ENCODE measurements at places on chromosomes 5 and 9.
A peak's percentile ranks its signal among the peaks of the same experiment; 100 is the strongest.

DNA sequence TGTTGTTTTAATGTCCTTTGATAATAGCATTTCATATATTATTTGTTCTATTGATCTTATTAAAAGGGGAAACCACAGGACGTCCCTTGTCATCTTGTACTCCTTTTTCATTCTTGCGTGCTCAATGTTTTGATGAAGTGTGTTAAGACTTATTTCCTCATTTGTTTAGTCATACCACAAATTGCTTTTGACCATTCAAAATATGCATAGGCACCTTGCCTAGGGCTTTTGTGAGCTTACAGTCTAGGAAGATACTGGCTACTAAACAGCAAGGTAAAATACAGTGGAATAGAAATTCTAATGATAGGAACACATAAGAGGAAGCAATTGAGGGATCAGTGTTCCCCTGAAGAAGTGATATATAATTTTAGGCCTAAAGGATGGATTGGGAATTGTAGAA is 190.3 kb downstream of the WDR70 start:
- no peak for DNase-seq

DNA sequence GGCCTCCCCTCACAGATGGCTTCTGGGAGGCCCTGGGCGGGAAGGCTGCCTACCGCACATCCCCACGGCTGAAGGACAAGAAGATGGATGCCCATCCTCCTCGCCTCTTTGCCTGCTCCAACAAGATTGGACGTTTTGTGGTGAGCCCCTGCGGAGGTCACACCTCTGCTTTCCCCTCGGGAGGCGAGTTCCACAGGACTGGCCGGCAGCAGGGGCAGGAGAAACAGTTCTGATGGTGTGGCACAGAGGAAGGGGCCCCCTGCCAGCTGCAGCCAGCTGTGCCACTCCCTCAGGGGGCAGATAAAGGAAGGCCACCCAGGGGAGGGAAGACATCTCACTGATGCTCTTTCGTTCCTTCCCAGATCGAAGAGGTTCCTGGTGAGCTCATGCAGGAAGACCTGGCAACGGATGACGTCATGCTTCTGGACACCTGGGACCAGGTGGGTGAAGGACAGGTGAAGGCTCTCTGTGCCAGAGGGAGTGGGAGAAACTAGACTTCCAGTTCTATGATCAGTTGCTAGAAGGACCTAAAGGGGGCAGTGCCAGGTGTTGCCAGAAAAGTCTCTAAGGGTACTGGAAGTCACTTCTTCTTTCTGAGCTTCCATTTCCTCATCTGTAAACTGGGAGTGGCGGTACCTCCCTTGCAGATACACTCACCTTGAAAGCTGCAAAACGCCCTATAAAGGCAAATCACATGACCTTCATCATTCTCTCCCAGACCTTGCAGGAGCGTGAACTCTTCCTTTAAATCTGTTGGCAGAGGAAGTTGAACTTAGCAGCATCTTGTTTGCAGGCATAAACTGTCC is 41.0 kb downstream of the STOM start:
- no peak for DNase-seq

GRCh38 chr5:65121880-65122436 is 353.2 kb downstream of the CWC27 start:
- DNase-seq, result peak; percentile 10

GRCh38 chr5:61796773-61797172 is 464.7 kb downstream of the ZSWIM6 start:
- DNase-seq, result no peak

DNA sequence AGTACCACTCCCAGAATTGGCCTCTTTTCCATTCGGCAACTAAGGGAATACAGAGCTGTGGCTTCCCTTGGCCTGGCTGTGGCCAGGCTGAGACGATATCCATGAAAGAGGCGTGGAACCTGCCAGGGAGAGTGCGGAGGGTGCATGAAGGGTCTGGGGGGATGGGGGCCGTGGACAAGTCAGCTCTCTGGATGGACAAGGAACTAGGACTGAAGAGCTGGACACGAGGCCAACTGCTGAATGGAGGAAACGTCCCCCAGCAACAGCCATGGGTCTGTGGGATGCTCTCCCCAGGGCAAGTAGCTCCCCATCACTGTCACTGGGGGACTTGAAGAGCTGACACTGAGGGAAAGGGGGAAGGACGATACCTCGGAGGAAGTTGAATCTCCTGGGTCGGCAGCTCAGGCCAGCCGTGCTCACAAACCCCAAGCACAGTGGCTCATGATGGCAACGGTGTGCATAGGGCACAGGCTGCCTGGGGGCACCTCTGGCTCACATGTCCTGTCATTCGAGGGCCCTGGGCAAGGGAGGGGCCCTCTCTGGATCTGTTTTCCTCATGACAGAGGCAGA is 4.1 kb upstream of the OLFM1 start:
- no peak for DNase-seq

DNA sequence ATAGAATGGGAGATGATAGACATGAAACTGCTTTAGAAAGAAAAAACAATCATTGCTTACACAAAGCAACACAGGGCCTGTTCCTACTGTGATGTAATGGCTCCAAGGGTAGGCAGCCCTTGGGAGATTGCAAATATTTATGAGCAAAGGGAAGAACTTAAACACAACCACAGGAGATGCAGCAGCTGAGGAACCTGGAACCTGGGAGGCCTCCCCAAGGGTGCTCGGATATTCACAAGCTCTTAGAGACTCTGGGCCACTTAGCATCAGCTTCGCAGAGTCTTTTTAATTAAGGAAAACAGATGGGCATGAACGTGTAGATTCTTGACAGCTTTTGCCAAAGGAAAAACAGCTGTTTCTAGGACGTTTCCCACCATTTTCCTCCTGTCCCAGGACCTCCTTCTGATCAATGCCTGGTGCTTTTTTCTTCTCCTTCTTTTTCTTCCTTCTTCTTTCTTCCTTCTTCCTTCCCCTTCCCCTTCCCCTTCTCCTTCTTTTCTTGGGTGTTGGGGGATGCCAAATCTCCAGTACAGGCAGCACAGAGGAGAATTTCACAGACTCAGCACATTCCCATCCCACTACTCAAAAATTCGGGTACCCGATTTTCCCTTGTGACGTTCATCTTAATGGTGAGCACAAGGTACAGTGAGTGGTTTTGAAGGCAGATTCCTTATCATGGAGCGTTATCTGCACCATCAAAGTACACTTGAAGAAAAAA is 28.1 kb upstream of the TCF7 start:
- DNase-seq, result no peak

DNA sequence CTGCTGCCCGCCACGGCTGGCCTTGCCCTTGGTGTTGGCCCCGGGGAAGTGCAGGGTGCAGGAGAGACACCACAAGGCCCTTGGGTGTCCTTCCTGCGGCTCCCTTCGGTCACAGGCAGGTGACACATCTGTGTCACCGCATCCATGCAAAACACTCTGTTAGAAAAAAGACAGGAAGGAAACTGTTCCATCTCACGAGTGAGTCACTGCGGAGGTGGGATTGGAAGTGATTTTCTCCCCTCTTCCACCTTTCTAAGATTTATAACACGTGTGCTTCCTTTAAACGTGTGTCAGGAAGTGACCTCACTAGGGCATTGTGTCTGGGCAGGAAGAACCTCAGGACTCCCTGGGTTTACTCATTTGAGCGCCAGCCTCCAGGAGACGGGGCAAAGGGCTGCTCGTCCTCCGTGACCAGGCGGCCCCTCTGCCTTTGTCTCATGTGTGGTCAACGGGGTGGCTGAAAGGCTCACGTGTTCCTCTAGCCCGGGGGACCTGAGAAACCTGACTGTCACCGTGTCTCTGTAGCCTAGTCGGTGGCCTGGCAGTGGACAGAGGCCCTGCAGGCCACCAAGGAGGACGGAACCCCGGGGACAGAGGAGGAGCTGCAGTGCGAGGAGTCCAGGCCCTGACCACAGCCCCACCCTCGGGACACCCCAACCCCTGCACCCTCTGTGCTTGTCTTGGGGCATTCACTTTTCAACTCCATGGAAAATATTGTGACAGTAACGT is 4.9 kb upstream of the LCN1 start:
- no peak for DNase-seq

GRCh38 chr9:131623655-131624330 is 78.5 kb downstream of the PRRT1B start:
- no peak for DNase-seq

- DNase-seq, result no peak
Observed at GRCh38 chr9:16745359-16745758, 125.1 kb downstream of the BNC2 start.

- no peak for DNase-seq
Observed at GRCh38 chr9:72422214-72422613, 57.2 kb upstream of the ZFAND5 start.

- no peak for DNase-seq
Observed at GRCh38 chr9:73451003-73451402, 299.3 kb downstream of the ANXA1 start.

- no peak for DNase-seq
Observed at GRCh38 chr9:136551401-136552116, 5.7 kb upstream of the NOTCH1 start.

DNA sequence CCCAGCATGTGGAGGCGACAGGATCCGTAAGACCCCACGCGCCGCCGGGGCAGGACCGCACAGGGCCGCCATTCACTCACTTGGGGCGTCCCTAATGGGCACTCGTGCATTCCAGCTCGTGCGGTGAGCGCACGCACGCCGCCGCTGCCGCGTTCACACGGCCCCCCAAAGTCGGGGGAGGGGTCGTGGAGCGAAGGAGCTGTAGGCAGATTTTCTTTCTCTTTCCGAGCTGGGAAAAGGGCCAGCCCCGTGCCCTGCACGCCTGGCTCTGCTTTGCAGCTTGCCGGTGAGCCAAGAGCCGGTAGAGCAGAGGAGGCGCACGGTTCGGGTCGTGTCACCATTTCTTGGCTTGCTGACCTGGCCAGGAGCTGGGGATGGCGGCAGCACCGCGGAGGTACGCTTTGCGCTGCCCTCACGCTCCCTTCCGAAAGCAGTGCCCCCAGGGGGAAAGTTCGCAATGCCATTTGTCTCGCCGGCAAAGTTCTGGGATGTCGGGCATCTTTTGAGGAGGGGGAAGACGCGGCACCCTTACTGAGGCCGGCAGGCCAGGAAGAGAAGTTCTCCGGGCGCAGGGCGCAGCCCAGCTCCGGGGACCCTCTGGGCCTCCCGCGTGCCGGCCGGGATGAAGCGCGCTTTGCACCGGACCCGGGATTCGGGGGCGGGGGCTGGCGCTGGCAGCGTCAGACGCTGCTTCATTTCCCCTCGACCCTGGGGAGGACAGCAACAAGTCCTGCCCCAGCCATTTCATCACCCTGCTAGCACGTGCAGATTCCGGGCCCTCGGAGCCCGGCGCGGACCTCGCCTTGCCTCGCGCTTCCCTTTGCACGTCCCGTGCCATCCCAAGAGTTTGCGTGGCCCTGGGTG is 898 bp downstream of the STC2 start:
- no peak for DNase-seq

DNA sequence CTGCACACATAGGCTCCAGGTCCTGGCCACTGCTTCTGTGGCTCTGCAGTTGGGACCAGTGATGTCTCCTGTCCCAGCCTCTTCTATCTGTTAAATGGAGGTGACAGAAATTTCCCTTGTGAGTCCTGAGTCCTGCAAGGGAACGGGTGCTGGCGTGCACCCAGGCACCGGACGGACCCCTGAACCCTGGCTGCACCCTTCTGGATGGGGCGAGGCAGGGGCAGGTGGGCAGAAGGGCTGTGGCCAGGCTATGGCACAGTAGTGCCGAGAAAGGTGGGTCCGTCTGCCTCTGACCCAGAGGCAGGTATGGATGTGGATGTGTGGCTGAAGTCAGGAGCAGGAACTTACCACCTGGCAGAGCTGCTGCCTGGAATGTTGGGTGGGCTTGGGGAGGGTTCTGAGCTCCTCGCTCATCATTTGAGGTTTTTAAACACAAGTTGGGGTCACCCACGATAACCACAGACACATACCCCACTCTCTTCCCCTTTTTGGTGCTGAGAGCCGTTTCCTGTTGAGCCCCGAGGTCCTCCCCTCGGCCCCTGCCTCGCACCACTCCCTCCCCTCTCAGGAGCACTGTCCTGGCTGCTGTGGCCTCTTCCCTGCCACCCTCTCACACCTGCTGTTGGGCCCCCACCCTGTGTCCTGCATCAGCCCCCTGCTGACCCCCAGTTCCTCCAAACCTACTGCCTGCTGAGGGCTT is 82.0 kb downstream of the COL5A1 start:
- DNase-seq, result no peak

GRCh38 chr5:121572061-121572460 is 279.6 kb upstream of the FTMT start:
- DNase-seq, result no peak

DNA sequence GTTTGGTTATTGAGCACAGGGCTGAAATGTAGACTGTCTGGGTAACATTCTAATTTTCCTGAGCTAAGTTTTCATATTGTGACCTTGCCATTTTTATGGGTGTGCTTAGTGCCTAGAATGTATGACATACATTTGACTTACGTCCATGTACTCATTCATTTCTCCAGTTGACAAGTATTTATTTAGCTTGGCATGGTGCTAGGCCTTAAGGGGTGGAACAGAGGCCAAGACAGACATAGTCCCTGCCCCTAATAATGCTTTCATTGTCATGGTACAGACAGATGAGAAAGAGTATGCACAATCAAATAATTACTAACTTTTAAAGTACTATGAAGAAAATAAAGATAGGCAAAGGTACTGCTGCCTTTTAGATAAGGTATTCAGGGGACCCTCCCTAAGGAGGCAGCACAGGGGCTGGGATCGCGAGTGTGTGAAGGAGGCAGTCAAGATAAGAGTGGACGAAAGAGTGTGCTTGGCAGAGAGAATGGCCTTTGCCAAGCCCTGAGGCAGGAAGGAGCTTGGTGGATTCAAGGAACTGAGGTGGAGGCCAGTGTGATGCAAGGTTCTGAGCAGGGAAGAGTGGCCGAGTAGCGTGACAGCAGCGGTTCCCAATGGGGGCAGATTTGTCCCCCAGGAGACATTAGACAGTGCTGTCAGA is 128.0 kb downstream of the PIP5K1B start:
- no peak for DNase-seq

- DNase-seq, result no peak
Observed at GRCh38 chr5:173011566-173011965, 28.0 kb downstream of the ATP6V0E1 start.

DNA sequence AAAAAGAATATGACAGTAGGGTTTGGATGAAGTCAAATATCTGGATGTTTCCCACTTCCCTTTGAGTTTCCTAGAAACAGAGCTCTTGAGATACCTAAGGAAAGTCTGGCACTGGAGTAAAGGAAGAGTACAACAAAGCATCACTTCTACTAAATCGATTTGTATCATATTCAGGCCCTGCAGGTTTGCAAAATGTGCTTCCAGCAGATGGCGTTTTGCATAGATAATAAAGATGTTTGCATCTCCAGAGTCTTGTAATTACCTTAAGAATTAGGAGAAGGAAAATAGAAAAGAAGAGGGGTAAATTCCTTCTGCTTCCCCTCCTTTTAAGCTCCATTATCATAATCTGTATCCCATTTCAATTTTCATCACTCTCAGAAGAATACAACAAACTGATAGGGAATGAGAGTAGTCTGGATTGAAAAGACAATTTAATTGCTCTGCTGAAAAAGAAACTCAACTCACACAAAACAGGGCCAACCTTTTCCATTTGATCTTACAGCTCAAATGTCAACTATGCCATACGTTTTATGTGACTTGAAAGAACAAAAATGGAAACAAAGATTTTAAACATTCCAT is 380.4 kb downstream of the PTPRD start:
- DNase-seq, result no peak

DNA sequence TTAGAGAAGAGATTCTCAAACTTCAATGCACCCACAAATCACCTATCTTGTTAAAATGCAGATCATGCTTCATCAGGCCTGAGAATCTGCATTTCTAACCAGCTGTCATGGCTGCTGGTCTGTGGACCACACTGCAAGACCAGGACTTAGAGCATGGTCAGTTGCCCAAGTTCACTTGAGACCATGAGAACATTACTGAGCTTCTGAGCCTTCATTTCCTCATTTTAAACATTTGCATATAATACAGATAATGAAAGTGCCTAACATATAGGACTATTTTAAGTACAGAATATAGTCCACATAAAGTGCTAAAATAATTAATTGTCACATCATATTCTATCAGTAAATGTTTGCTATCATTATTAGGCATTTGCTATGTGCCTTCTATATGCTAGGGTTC is 260.8 kb upstream of the TNC start:
- no peak for DNase-seq

All from stimulated activated CD4-positive, alpha-beta T cell treated with anti-CD3 and anti-CD28 coated beads, Interleukin-4, amount 100 ng/mL, for 24 hours (primary cell).